Stimulated activated CD4-positive, alpha-beta T cell treated with anti-CD3 and anti-CD28 coated beads, Interleukin-1b, Interleukin-23, amount 100 ng/mL, for 1 hour (primary cell): ENCODE measurements at places on chromosomes 3 and 15.

DNA sequence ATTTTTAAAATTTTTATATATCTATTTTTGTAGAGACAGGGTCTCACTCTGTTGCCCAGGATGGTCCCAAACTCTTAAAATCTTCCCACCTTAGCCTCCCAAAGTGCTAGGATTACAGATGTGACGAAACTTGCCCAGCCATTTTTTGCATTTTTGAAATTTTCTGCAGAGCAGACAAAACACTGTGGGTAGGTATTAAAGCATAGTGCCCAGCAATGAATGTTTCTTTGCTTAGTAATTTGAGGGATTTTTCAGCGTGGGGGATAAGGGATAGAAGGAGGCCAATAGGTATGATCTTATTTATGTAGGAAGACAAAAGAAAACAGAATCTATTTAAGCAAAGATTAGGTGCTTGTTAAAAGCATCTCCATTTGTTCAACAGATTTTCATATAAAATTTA is 446.8 kb upstream of the DPH6 start:
- DNase-seq, result no peak

DNA sequence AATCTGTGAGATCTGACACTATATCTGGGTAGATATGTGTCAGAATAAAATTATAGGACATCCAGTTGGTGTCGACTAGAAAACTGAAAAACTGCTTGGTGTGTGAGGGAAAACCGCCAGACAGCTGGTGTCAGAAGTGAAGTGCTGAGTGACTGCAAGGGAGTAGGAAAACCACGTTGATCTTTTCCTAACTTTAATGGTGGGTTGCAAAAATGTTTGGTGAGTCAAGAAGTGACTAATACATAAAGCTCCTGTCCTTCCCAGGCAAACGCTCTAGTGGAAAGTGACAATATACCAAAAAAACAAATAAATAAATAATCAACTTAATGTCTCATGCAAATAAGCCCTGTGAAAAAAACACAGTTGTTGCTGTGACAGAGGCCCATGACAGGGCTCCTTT is 7.3 kb upstream of the CD96 start:
- no peak for DNase-seq

- no peak for DNase-seq
These were observed 55.9 kb downstream of the ALCAM start for GRCh38 chr3:105422645-105423044.

GRCh38 chr3:18424729-18425640 is at the start of gene SATB1:
TSS of gene SATB1 (minus strand) at chr3:18425339. CDS start at chr3:18420967, 4,372 bp downstream.
- DNase-seq, result no peak

DNA sequence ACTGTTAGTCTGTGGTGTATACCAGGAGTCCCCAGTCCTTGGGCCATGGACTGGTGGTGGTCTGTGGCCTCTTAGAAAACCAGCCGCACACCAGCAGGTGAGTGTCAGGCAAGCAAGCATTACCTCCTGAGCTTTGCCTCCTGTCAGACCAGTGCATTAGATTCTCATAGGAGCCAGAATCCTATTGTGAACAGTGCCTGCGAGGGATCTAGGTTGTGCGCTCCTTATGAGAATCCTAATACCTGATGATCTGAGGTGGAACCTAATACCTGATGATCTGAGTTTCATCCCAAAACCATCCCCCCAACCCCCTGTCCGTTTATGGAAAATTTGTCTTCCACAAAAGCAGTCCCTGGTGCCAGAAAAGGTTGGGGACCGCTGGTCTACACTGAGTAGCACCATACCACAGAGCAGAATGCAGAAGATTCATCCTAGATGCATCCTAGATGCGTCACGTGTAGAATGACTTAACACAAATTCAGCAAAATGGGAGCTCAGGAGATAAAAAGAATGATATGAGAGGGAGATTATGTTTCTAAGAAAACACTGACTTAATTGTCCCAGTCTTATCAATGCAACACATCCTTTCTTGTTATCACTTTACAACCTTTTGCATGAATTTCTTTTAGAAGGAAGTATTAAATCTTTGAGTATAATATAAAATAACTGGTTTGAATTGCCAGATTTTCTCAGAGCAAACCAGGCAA is 28.5 kb downstream of the SELENOT start:
- no peak for DNase-seq

DNA sequence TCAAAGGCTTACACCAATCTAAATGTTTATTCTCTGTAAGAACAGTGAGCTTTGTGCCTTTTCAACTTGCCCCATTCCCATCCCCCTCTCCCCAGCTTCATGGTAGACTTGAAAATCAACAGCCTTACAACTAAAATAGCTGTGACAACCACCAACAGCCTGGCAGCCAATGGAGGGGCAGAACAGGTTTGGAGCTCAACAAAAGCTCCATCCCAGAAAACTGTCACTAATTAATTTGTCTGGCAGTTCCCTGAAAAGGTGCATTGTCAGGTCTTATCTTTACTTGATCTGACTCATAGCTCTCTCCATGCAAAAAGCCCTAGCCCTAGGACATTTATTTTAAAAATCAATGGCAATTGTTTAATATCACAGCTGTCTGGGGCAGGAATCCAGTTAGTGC is 22.6 kb downstream of the MTHFS start:
- DNase-seq, result no peak

- DNase-seq, result no peak
These were observed 104.8 kb downstream of the FILIP1L start for GRCh38 chr3:100009276-100010086.

DNA sequence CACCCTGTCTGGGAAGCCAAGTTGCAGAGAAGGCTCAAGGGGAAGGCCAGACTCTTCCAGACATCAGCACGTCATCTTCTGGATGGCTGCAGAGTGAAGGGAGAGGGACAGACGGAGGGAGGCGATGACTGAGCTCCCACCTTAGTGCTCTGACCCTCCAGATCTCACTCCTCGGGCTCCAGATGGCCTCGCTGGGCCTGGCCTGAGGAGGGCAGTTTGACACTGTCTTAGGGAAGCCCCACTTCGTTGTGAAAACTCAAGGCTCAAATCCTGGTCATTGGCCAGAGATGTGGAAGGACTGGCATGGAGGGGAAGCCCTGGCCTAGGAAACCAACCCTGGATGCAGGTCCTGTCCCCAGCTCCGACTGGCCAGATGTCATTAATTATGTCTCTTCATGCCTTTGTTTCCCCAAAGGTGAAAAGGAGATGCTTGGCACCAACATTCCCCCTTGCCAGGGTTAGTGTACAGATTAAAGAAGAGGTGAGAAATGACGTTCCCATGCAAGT is 70.4 kb downstream of the ADCY5 start:
- no peak for DNase-seq

- DNase-seq, result no peak
These were observed 398.3 kb downstream of the MFSD1 start for GRCh38 chr3:159200176-159200575.

DNA sequence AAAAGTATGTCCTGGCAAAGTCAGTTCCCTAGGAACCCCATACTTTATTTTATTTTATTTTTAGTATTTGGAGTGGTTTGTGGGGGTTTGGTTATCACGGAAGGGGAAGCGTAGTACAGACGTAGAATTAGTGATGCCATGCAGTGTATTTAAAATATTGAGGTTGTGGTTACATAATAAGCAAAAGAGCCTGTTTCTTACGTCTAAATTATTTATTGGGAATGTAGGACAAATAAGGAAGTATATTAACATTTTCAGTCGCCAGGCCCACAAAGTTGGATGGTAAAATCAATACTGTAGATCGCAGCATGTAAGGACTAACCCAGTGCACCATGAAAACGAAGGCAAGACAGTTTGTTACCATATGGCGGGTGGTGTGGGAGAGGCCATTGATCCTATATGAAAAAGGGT is 558 bp downstream of the DTWD1 start:
- no peak for DNase-seq

GRCh38 chr3:71101626-71102025 is 481.9 kb downstream of the FOXP1 start:
- no peak for DNase-seq

DNA sequence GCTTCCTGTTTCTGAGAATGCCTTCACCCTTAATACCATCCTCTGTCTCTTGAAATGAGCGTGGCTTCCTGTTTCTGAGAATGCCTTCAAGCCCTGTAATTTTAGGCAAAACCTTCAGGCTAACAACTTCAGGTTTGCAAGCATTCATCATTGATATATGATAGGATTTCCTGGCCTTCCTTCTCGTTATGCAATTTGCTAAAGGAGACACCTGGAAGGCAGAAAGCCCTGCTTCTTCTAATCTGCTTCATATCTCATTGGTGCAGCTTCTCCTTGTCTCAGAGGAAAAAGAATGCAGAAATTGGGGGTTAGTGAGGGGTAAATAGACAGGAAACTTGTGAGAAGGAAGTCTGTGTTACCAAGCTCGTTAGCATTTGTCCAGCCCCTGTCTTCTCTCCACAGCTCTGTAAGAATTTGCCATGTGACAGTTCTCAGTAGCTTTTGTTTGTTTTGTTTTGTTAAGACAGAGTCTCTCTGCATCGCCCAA is 7.3 kb downstream of the ARL6IP5 start:
- DNase-seq, result no peak

- DNase-seq, result no peak
These were observed 64.8 kb downstream of the NTRK3 start for GRCh38 chr15:88191812-88192165.
